DMS79 treated with DMSO at 0.1 percent for 48 hours (cell line): ENCODE measurements at places on chromosomes 16 and 17.

GRCh38 chr16:79165506-79165905, 435.0 kb downstream of the MAF start:
- no peak for DNase-seq

DNA sequence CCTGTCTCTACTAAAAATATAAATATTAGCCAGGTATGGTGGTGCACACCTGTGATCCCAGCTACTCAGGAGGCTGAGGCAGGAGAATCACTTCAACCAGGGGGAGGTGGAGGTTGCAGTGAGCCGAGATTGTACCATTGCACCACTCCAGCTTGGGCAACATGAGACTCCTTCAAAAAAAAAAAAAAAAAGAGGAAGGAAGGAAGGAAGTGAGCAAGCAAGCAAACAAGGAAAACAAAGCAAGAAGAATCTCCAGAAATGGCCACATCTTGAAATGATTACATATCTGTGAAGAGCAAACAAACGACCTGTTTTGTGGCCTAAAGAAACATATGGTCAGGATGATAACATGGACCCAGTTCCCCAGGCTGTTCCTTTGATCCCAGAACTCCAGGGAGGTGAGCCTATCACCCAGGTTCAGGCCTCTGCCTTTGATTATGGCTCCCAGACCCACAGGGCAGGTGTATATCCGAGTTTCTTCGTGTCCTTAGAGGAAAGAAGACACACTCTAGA, 8.9 kb downstream of the ACOX1 start:
- DNase-seq, result no peak

DNA sequence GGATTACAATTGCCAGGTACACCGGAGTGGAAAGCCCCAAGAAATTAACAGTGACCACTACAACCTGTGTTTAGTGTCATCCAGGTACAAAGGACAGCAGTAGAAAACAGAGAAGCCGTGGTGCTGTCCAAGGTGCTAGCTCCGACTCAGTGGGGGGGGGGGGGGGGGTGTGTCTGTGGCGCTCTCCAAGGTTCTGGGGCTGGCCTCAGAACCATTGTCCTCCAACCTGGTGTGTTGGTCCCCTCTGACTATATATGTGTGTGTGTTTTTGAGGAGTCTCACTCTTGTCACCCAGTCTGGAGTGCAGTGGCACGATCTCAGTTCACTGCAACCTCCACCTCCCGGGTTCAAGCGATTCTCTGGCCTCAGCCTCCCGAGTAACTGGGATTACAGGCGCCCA, 5.8 kb upstream of the ZNF23 start:
- no peak for DNase-seq

- DNase-seq, result no peak
Measured at GRCh38 chr17:38617967-38618760, 12.4 kb upstream of the SRCIN1 start.

GRCh38 chr17:15384142-15384787, 42.9 kb upstream of the TEKT3 start:
- no peak for DNase-seq

GRCh38 chr16:53024045-53024444, 28.7 kb downstream of the CHD9NB start:
- DNase-seq, result no peak

DNA sequence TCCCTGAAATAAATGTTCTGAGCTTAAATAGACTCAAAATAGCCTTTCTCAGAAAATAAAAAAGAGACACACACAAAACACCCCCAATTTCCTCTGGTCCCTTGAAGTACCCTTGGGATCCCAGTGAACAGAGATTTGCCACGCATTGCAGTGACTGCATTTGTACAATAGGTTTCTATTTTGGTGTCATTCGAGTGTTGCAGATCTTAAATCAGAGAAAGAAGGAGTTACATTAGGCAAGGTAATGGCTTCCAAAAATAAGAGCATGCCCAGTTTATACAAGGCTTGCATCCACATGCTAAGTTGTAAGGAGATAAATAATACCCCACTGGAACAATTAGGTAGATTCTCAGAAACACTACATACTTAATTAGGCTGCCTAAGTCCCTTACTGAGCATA, 2.2 kb downstream of the TOX3 start:
- DNase-seq, result peak; percentile 63

GRCh38 chr17:79969906-79970305, 65.8 kb downstream of the TBC1D16 start:
- no peak for DNase-seq

DNA sequence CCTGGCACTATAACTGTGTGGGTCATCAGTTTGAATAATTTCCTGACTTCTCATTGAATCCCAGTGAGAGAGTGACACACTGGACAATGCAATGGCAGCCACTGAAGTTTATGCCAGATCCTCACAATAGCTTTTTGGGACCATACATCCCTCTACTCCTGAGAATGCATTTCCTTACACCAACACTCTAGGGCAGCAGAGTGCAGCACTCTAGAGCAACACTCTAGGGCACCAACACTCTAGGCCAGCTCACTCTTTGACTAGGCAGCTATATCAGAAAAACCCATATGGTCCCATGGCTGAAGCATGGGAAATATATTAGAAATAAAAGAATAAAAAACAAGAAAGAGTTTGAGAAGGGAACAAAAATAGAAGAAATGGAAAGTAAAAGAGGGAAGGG, 309.2 kb downstream of the MAP2K6 start:
- DNase-seq, result no peak

GRCh38 chr16:29745121-29745852, 503 bp downstream of the C16orf54 start:
- no peak for DNase-seq

- no peak for DNase-seq
Measured at GRCh38 chr17:81221842-81222619, 734 bp downstream of the CEP131 start.

DNA sequence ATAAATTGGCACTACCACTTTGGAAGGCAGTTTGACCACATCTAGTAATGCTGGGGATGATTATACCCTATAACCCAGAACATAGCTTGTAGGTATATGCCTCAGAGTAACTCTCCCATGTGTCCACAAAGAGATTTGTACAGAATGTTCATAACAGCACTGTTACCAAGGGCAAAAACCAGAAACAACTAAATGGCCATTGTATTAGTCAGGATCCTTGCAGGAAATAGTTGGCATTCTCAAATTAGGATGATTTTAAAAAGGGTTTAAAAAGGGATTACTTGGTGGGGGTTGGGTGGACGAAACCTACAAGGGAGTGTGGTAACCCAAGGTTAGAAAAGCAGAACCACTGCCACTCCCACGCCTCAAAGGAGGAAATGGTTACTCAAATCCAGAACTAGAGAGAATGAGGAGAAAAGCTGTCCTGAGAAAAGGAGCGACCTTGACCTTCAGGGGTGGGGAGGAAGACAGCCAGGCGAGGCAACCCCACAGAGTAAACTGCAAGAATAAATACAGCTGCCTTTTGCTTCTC, 2.1 kb downstream of the CPPED1 start:
- DNase-seq, result no peak

DNA sequence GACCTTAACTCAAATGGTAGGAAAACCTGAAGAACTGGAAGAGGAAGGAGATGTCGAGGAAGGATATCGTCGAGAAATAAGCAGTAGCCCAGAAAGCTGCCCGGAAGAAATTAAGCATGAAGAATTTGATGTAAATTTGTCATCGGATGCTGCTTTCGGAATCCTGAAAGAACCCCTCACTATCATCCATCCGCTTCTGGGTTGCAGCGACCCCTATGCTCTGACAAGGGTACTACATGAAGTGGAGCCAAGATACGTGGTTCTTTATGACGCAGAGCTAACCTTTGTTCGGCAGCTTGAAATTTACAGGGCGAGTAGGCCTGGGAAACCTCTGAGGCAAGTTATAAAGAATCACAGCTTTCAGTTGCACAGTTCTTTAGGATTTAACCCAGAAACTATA, 15.5 kb downstream of the ERCC4 start:
- no peak for DNase-seq

GRCh38 chr17:49472527-49472926, 22.6 kb upstream of the NGFR start:
- no peak for DNase-seq

DNA sequence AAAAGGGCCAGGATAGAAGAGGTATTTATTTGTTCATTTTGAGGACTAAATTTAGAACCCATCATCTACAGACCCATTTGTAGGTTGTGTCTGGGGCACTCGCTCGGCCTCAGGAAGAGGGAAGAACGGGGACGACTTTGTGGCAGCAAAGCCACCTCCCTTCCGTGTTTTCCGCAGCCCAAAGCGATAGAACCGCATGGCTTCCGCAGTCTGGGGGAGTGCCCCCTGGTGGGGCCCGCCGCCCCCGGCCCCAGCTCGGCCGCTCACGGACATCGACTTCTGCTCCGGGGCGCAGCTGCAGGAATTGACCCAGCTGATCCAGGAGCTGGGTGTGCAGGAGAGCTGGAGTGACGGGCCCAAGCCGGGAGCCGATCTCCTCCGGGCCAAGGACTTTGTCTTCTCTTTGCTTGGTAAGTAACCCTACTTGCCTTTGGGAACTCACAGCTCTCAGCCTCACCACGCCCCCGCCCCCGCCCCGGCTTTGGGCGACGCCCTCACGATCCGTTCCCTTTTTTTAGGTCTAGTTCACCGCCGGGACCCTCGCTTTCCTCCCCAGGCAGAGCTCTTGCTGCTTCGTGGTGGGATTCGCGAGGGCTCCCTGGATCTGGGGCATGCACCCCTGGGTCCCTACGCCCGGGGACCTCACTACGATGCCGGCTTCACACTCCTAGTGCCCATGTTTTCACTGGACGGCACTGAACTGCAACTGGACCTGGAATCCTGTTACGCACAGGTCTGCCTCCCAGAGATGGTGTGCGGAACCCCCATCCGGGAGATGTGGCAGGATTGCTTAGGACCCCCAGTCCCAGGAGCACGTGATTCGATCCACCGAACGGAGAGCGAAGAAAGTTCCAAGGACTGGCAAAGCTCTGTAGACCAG, 681 bp downstream of the TMEM102 start:
- peak; percentile 19 for DNase-seq

GRCh38 chr16:86789621-86790051, 211.3 kb downstream of the FOXL1 start:
- no peak for DNase-seq

DNA sequence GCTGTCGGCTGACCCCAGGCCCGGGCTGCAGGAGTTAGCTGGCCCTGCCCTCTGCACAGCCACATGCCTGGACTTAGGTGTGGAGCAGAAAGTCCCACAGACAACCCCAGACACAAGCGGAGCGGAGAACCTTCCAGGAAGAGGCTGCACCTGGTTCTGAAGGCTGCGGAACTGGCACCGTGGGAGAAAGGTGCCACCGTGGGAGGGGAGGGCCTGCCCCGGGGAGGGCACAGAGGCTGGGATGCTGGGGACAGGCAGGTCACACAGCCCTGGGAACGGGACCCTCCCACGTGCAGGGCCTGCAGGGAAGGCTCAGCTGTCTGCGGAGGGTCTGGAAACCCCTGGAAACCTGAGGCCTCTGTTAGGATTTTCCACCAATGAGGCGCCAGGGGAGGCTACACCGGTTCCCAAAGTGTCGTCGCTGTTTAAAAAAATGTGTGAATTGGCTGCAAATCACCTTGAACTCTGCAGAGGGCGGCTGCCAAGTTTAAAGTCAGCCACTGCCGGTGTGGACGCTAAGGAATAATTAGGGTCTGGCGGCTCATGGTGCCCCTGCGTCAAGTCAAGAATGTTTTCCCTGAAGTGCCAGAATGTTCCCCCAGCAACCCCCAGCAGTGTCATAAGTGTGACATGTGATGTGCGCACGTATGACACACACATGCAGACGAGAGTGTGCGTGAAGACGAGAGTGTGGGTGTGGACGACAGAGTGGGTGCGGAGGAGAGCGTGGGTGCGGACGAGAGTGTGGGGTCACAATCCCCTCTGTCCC, 50.9 kb upstream of the PABPN1L start:
- no peak for DNase-seq

DNA sequence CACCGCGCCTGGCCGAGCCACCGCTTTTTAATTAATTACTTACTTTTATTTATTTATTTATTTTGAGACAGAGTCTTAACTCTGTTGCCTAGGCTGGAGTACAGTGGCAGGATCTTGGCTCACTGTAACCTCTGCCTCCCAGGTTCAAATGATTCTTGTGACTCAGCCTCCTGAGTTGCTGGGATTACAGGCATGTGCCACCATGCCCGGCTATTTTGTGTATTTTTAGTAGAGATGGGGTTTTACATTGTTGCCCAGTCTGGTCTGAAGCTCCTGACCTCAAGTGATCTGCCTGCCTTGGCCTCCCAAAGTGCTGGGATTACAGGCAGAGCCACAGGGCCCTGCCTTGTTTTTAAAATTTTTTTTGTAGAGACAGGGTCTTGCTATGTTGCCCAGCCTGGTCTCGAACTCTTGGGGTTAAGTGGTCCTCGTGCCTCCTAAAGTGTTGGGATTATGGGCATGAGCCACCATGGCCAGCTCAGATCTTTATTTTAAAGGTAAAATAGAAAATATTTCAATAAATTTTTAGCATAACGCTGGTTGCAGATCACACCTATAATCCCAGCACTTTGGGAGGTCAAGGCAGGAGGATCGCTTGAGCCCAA, 18.3 kb upstream of the NUDT16L1 start:
- no peak for DNase-seq

GRCh38 chr16:66714654-66715307, 18.2 kb upstream of the CMTM4 start:
- peak; percentile 4 for DNase-seq

- DNase-seq, result no peak
Measured at GRCh38 chr17:76382351-76382802, 2.0 kb upstream of the SPHK1 start.

- DNase-seq, result no peak
Measured at GRCh38 chr16:71424626-71425025, 17.2 kb downstream of the TLE7 start.

DNA sequence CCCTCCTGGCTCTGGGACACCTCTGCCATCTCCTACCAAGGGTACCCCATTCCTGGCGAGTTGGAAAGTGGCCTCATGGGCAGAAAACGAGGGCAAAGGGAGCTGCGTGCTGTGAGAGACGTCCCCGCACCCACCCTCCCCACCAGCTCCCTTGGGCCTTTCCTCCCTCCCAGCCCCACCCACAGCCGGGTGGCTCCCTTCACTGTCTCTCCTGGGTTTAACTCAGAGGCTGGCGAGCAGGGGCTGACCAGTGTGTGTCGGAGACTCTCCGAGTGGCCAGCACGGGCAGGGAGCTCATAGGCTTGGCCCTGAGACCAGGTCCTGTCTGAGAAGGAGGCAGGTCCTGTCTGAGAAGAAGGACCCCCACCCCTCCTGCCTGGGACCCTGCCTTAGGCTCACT, 26.1 kb downstream of the METRNL start:
- no peak for DNase-seq

DNA sequence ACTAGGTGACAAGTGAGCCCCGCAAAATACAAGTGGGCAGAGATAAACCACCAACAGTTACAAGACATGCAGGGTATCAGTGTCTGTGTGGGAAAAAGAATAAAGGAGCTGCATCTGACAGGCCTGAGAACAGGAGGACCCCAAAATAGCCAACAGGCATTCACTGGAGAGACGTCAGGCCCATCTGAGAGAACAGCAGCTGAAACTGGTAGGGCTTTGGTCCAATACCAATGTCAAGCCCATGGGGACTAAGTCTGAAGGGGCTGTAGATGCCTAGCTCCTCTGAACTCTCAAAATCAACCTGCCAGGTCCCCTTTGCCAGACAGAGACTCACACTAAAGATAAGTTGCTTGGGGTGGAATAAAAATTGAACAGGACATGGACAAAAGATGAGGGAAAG, 30.5 kb upstream of the TANC2 start:
- no peak for DNase-seq

GRCh38 chr17:81397314-81398175, 2.3 kb downstream of the BAHCC1 start:
- DNase-seq, result peak; percentile 25
